Endothelial cell of umbilical vein (primary cell): ENCODE measurements at places on chromosomes 16 and 17. TPM values are rescaled to one million over a fixed set of nuclear protein-coding genes. Genes with fewer than 3 reads are reported as not detected.

ENKD1 gene
- 17.3 and 17.5 TPM in 2 replicates for total RNA-seq

NPW gene
- 3.3 and 3.9 TPM in 2 replicates for total RNA-seq

DNA sequence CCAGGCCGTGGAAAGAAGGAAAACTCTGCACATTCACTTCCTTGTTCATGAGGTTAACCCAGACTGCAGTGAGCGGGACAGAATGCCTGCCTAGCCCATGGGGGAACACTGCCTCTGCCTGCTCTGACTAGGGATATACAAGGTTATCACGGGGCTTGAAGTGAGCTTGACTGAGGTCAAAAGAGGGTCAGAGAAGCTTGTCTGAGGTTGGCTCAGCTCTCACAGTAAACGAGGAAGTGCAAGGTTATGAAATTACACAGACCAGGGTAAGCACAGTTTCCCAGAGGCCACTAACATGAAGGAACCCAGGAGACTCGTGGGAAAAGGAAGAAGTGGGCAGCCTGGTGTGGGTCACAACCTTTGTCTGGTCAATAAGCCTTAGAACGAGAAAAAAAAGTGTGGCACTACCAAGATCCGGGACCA is 28.7 kb downstream of the HIC1 start:
- peaks cover 13% of the 10 kb centered on the region for H3K36me3 ChIP-seq
- no peak overlapping the region for H3K4me3 ChIP-seq
- no peaks in the 10 kb centered on the region for H3K27me3 ChIP-seq
- peak; percentile 37 for DNase-seq
- peak overlapping the region; percentile 86 for H3K27ac ChIP-seq
- peaks cover 47% of the 10 kb centered on the region for H3K4me1 ChIP-seq

DNA sequence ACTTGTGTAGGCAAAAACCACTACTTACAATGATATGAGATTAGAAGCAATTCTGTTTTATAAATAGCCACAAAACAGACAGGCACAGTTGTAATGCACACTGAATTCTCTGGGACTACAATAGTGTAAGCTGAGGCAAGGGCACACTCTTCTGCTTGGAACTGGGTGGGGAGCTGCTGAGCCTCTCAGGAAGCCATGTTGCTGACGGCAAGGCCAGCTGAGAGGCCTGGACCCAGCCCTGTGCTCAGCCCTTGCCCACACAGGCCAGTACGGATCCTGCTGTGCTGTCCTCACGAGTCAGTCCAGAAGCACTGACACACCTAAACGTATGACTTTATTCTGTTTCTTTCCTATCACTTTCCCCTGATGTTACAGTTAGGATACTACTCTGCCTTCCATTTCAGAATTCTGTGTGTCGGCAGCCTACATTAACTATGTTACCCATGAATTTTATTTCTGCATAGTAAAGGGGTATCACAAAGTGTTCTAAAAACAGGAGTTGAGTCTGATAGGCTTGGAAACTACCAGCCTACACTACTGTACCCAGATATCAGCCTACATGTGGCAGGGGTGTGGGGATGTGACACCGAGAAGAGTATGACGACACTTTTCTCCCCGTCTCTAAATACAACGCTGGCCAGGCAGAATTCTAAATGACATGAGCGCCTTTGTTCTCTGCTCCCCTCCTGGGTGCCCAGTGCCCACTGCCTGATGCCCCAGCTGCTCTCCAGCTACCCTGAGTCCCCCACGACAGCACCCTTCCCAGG is 41.1 kb upstream of the FAAP100 start:
- no peaks in the 10 kb centered on the region for H3K4me1 ChIP-seq
- no peak for DNase-seq
- no peak overlapping the region for H3K27ac ChIP-seq
- H3K4me3 ChIP-seq = no peak overlapping the region
- no peaks in the 10 kb centered on the region for H3K27me3 ChIP-seq
- peaks cover 30% of the 10 kb centered on the region for H3K36me3 ChIP-seq

GRCh38 chr17:61157246-61157886 is 242.3 kb upstream of the TBX2 start:
- no peaks in the 10 kb centered on the region for H3K4me1 ChIP-seq
- no peak overlapping the region for H3K27ac ChIP-seq
- no peak overlapping the region for H3K4me3 ChIP-seq
- H3K27me3 ChIP-seq = no peaks in the 10 kb centered on the region
- H3K36me3 ChIP-seq = no peaks in the 10 kb centered on the region

DNA sequence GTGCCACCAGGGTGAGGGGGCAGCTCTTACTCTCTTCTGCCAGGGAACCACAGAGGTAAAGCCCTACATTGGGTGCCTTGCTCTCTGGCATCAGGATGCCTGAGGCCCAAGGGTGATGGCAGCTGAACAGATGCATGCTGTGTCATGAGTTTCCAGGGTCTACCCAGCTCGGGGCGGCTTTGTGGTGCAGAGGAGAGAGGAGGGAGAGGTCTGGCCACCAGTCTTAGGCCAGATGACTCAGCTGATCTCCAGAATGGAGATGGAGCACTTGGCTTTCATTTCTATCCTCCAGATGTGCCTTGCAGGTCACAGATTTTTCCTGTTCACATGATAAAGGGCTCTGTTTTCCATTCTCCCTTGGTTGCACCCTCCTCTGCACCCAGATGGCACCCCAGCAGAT is 23.6 kb upstream of the USP22 start:
- no peak for DNase-seq
- H3K27me3 ChIP-seq = no peaks in the 10 kb centered on the region
- no peaks in the 10 kb centered on the region for H3K4me1 ChIP-seq

- no peaks in the 10 kb centered on the region for H3K27me3 ChIP-seq
- peaks cover 11% of the 10 kb centered on the region for H3K36me3 ChIP-seq
- no peak for DNase-seq
- peaks cover 8% of the 10 kb centered on the region for H3K4me1 ChIP-seq
- no peak overlapping the region for H3K27ac ChIP-seq
Observed at GRCh38 chr17:39548494-39549225, 59.1 kb downstream of the NEUROD2 start.

- H3K27me3 ChIP-seq = no peaks in the 10 kb centered on the region
- DNase-seq = no peak
- H3K36me3 ChIP-seq = no peaks in the 10 kb centered on the region
- H3K27ac ChIP-seq = no peak overlapping the region
- H3K4me3 ChIP-seq = no peak overlapping the region
- no peaks in the 10 kb centered on the region for H3K4me1 ChIP-seq
Observed at GRCh38 chr17:71937914-71938313, 182.9 kb upstream of the SOX9 start.

GRCh38 chr17:41404024-41404671 is 6.7 kb upstream of the KRT31 start:
- H3K27ac ChIP-seq = peak overlapping the region; percentile 16
- peaks cover 12% of the 10 kb centered on the region for H3K27me3 ChIP-seq
- no peak overlapping the region for H3K4me3 ChIP-seq
- H3K4me1 ChIP-seq = peaks cover 18% of the 10 kb centered on the region
- DNase-seq = peak; percentile 48
- no peaks in the 10 kb centered on the region for H3K36me3 ChIP-seq

DNA sequence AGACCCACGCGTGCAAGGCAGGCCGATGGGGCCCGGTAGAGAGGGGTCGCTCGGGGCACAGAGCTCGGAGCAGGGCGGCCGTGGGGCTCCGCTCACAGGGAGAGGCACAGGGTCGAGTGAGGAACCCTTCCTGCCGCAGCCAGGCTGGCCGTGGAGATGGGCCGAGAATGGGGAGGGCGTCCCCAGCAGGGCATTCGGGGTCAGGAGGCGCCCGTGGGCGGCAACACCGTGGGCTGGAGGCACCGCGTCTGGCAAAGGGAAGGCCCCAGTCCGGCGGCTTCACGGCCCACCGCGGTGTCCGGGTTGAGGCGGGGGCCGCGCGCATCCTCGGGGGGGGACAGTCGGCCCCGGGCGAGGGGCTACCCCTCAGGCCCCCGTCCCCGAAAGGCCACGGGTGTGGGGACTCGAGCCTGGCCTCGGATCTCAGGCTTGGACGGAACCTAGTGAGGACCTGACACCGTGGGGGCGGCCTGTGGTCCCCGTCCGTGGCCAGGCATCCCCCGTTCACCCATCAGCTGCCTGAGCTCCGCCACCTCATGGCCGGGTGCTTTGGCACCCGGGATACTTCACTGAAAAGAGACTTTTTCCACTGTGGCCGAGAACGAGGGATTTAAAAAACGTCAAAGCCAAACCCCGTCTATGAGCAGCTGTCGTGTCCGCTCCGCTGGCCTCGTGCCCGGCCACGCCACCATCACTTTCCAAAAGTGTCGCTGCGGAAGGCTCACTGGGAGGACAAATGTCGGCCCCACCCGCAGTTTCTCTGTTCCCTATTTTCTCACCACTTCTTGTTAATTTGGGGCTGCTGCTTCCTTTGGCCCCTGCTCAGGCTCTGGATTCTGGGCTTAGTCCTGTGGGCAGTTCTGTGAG is 73.6 kb downstream of the METRNL start:
- H3K36me3 ChIP-seq = no peaks in the 10 kb centered on the region
- DNase-seq = no peak
- H3K4me3 ChIP-seq = no peak overlapping the region

TBX2 gene
- total RNA-seq = not detected in 2 replicates

NPIPA2 gene
- total RNA-seq = 5.4 and 6.9 TPM in 2 replicates

- peaks cover 5% of the 10 kb centered on the region for H3K27me3 ChIP-seq
- DNase-seq = no peak
- H3K4me3 ChIP-seq = no peak overlapping the region
- H3K36me3 ChIP-seq = no peaks in the 10 kb centered on the region
Observed at GRCh38 chr17:79765708-79766107, 12.2 kb upstream of the CBX2 start.

GABARAPL2 gene
- total RNA-seq = 77.9 and 82.5 TPM in 2 replicates

- H3K27me3 ChIP-seq = no peaks in the 10 kb centered on the region
- H3K36me3 ChIP-seq = no peaks in the 10 kb centered on the region
- no peak overlapping the region for H3K27ac ChIP-seq
- no peak for DNase-seq
Observed at GRCh38 chr16:3835089-3835602, 45.4 kb downstream of the CREBBP start.

DNA sequence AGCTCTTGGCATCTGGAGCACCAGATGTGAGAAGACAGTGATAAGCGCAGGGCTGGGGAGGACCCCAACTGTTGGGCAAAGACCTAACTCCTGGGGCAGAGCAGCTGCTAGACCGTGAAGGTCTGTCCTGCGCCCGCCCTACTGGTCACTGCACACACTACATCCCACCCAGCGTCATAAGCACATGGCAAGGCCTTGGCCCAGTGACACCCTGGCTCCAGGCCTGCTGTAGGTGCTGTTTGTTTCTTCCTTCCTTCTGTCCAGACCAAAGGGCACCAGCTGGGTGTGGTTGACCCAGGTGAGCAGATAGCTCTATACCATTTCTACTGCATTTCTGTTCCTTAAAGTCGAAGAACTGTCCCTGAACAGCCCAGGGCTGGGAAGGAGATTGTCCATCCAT is 6.4 kb downstream of the TRPV3 start:
- no peak for DNase-seq
- H3K27me3 ChIP-seq = no peaks in the 10 kb centered on the region
- H3K36me3 ChIP-seq = no peaks in the 10 kb centered on the region
- H3K4me1 ChIP-seq = no peaks in the 10 kb centered on the region

GRCh38 chr16:12545792-12546342 is 257.8 kb downstream of the CPPED1 start:
- H3K4me1 ChIP-seq = no peaks in the 10 kb centered on the region
- H3K27me3 ChIP-seq = no peaks in the 10 kb centered on the region
- no peak overlapping the region for H3K27ac ChIP-seq

DNA sequence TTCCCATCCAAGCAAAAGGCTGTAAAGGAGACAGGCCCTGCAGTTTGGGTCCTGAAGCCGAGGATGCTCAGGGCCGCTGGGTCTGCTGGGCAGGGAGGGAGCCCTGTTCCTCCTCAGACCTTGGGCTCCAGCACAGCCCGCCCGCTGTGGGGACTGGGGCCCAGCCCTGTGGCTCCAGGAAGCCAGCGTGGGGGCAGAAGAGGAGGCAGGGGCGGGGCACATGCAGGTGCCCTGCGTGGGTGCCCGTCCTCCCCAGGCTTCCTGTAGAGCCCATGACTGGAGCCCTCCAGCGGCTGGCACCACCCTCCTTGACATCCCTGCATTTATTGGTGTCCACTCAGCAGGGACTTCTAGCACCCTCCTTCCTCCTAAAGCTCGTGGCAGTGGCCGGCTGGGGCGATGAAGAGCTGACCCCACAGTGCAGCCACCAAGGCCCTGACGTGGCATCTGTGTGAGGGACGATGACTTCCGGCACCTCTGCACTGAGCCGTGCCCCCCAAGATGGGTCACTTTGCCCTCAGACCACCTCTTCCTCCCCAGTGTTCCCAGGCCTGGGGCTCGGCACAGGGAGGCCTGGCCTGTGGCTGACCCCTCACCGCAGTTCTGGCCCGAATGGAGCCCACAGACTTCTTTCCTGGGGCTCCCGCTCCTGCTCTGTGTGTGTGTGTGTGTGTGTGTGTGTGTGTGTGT is 9.9 kb downstream of the PRSS27 start:
- no peak overlapping the region for H3K27ac ChIP-seq
- H3K4me1 ChIP-seq = no peaks in the 10 kb centered on the region
- no peaks in the 10 kb centered on the region for H3K36me3 ChIP-seq
- no peak for DNase-seq
- no peak overlapping the region for H3K4me3 ChIP-seq
- H3K27me3 ChIP-seq = no peaks in the 10 kb centered on the region

DNA sequence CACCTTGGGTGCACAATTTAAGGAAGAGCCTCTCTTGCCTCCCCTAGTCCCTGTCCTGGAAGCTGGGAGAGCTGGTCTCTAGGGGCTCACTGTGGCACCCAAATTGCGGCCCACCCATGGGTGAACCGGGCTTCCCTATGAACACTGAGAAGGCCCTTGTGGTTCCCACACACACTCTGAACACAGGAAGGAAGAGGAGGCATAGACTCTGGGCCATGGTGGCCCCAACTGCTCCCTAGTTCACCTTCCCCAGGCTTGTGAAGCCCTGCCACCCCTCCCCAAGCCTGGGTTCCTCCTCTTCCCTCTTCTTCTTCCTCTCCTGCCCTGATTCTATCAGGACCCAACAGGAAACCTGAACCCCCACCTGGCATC is 10.5 kb downstream of the SREBF1 start:
- H3K4me1 ChIP-seq = peaks cover 25% of the 10 kb centered on the region
- H3K4me3 ChIP-seq = no peak overlapping the region
- DNase-seq = no peak

HYDIN gene
- not detected in 2 replicates for total RNA-seq

DNA sequence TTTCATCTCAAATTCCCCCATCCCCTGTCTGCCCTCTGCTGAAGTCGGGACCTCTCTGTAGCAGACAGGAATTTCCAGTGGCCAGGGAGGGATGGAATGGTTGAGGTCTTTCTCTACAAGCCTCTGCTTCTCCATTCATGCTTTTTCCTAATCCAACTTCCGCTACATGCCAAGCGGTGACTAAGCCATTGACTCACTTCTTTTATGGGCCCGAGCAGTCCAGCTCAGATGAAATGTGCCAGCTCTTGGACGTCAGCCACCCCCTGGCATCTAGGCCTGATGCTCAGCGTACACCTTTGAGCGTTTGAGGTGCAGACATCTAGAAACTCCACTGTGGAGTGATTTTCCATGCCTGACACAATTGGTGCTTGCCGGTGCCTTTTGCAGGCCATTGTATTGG is 40.7 kb upstream of the GPR139 start:
- no peak for DNase-seq
- no peak overlapping the region for H3K27ac ChIP-seq
- no peaks in the 10 kb centered on the region for H3K4me1 ChIP-seq

GRCh38 chr16:64225036-64225435 is 896.8 kb downstream of the CDH11 start:
- H3K36me3 ChIP-seq = no peaks in the 10 kb centered on the region
- no peak overlapping the region for H3K27ac ChIP-seq
- no peak for DNase-seq
- no peaks in the 10 kb centered on the region for H3K27me3 ChIP-seq

- H3K27me3 ChIP-seq = no peaks in the 10 kb centered on the region
- no peak for DNase-seq
- H3K27ac ChIP-seq = no peak overlapping the region
- peaks cover 5% of the 10 kb centered on the region for H3K4me1 ChIP-seq
- H3K4me3 ChIP-seq = no peak overlapping the region
Observed at GRCh38 chr16:65373097-65373496, 251.2 kb upstream of the CDH11 start.

GPR179 gene
- total RNA-seq = not detected in 2 replicates
